ENCODE measurements at places on chromosomes 1 and 21.

GRCh38 chr1:5850503-5850902, 141.7 kb downstream of the NPHP4 start:
- DNase-seq: no peak

DNA sequence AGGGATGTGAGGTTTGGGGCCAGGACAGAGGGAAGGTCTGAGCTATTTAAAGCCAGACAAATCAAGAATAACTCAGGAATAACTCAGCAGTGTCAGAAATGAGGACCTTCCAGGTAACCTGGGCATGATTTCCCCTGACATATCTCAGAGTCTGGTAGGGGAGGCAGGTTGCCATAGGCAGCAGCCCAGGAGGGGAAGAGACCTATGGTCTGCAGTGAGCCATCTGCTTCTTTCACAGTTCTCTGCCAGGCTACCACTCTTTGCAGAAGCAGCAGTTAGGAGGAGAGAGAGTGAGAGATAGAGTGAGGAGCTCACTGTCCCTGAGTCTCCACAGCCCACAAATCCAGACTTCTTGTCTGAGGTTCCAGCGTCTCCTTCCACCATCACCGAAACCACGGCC, 6.3 kb upstream of the VSIG8 start:
- no peak for DNase-seq

DNA sequence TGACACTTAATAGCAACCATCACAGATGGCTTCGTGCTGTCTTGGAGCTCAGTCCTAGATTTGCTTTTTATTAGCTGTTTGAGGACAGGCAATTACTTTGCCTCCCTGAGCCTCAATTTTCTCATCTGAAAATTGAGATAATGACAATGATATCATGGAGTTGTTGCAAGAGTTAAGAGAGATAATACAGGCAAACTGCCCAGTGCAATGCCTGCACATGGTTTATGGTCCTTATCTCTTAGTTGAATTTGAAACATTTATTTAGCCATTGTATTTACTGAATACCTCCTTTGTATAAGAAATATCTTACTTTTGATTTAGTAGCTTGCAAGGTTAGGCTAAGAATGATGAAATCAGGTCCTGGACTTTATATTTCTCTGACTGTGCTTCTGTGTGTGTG, 17.7 kb downstream of the KCNA2 start:
- no peak for DNase-seq

GRCh38 chr1:57638239-57638638, 214.4 kb upstream of the DAB1 start:
- DNase-seq: no peak

- no peak for DNase-seq
These were observed 73.4 kb downstream of the UCK2 start for GRCh38 chr1:165900576-165901380.

GRCh38 chr1:215889871-215890270, 322.8 kb downstream of the KCTD3 start:
- DNase-seq: no peak

- no peak for DNase-seq
These were observed 87.6 kb downstream of the GLIS1 start for GRCh38 chr1:53651356-53651755.

DNA sequence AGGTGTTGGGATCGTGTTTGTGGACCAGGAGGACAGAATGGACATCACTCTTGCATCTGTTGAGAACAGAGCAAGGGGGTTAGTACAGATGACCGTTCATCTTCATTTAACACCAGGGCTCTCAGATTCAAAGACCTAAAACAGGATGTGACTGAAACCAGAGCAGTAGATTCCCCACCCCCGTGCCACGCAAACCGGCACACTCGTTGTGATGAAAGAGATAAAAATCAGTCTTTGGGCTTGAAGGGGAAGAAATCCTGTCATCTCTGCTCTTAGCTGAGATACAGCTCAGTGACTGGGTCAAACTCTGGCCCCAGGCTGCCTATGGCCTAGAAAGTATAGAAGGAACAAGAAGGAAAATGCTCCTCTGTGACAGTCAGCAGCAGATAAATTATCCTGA, 146.2 kb upstream of the KRTAP19-8 start:
- no peak for DNase-seq

DNA sequence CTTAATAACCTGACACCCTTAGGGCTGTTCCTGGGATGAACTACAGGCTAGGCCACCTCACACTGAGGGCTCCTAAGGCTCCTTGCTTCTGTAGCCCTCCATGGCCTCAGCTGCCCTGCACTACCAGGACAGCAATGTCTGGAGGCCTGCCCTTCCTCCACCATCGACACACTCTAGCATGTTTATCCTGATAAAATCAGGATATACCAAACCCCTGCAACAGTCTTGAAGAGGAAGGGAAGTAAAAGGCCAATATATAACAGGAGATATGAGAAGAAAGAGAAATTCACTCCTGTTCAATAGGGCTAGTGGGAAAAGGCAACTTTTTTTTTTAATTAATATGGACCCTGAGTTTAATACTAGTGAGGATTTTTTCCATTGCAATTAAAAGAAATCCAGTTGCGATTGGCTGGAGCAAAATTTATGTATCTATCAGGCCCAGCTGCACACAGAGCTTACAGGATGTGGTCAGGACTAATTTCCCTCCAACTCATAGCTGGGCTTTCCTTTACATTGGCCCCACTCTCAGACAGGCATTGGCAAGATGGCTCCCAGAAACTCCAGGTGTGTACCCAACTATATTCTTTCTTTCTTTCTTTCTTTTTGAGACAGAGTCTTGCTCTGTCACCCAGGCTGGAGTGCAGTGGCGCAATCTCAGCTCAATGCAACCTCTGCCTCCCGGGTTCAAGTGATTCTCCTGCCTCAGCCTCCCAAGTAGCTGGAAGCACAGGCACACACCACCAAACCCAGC, 13.5 kb upstream of the ATP2B4 start:
- no peak for DNase-seq

DNA sequence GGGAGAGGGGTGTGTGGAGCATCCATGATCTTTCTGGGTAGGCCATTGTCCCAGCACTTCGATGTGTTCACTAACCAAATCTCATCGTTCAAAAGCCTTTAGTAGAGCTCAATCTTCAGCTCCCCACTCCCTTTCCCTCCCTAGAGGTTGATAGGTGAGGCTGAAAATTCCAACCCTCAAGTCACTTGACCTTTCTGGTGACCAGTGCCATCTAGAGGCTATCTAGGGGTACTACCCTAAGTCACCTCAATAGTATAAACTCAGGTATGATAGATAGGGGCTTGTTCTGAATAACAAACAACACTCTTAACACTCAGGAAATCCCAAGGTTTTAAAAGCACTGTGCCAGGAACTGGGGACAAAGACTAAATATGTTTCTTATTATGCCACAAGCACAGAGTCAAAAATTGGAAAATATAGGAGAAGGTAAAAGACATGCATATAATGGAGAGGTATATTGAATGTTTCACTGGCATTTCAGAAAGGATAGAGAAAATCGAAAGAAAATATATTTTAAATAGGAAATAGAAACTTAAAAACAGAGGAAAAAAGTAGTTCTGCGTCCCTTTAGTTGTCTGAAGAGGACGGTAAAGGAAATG, 42.9 kb upstream of the CD53 start:
- DNase-seq: no peak

- DNase-seq: no peak
These were observed 788 bp upstream of the EDEM3 start for GRCh38 chr1:184755226-184756065.

- no peak for DNase-seq
These were observed 758 bp downstream of the DEPDC1 start for GRCh38 chr1:68495968-68496679.

- no peak for DNase-seq
These were observed 87.8 kb downstream of the ADCY10 start for GRCh38 chr1:167826127-167826526.

- peak; percentile 8 for DNase-seq
These were observed at the start of gene ROR1 for GRCh38 chr1:63773815-63774616. TSS of gene ROR1 (plus strand) at chr1:63774017.

GRCh38 chr1:81186261-81186660, 614.5 kb upstream of the ADGRL2 start:
- DNase-seq: no peak

DNA sequence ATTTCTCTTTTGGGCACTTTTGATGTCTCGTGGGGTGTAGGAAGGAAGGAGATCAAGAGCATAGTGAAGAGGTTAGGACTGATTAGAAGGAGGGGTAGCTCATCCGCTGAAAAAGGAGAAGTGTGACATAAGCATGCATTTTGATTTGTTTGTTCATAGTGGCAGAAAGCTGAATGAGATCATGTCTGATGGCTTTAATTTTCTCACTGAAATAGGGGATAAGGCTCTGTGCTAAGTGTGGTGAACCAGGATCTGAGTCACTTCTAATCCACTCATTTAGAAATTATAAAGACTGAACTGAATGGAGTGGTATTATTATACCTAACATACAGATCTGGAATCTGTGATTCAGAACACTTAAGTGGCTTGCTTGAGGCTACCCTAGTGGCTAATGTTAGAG, 344.5 kb downstream of the PDE4B start:
- no peak for DNase-seq
